Endothelial cell of umbilical vein (primary cell): ENCODE measurements at places on chromosomes 1 and 21. TPM values are rescaled to one million over a fixed set of nuclear protein-coding genes. Genes with fewer than 3 reads are reported as not detected.

DNA sequence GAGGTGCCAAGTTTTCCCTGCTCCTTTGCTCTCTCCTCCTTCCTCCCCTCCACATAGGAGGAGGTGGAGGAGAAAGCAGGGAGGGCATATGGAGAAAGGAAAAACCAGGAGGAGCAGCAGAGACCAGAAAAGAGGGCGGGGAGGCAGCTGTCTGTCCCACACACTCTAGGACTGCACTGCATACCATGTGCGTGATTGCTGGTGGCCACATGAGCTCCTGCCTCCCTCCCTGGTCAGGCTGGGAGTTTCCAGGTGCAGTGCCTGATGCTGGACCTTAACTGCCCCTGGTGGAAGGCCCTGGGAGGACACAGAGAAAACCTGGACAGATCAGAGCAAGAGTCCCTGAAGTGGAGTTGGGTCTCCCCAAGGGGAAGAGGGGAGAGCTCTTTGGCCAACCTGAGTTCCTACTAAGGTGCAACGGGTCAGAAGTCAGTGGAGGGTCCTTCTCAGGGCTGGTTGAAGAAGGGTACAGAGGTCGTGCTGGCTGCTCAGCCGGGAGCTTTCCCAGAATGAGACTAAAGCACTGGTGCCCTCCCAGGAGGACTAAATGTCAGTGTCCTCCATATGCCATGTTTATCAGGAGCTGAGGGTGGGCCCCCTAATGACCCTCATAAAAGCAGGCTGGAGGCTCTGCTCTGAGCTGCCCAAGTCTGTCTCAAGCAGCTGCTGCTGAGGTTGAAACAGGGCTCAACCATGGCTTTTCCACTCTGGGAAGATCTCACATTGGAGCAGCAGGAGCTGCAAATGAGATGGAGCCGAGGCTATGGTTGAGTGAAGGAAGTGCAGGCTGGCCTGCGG, 3.5 kb upstream of the LGR6 start:
- DNase-seq = no peak

SUSD4 gene
- not detected in 2 replicates for total RNA-seq

SPRR1B gene
- total RNA-seq = not detected in 2 replicates

DNA sequence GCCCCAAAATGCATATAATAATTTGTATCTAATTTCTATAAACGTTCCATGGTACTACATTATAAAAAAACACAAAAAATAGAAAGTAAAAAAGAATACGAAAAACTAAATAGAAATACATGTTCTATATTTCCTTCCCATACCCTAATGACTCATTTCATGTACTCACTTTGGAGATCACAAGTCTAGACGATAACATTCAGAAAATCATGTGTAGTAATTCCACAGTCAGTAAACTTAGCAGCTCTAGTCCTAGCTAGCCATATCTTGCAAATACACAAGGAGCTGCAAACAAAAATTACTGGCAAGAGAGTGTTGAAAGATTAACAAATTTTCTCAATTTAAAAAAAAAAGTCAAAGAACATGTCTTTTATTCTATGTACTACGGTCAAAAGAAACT, 1.4 kb downstream of the GOLPH3L start:
- DNase-seq = peak; percentile 31

LMX1A gene
- total RNA-seq = not detected in 2 replicates

- no peak for DNase-seq
These were observed 536.6 kb upstream of the USP24 start for GRCh38 chr1:55751776-55752175.

- DNase-seq = no peak
These were observed 1.3 kb upstream of the IL19 start for GRCh38 chr1:206769304-206769731.

FCRL6 gene
- total RNA-seq = not detected in 2 replicates

DNA sequence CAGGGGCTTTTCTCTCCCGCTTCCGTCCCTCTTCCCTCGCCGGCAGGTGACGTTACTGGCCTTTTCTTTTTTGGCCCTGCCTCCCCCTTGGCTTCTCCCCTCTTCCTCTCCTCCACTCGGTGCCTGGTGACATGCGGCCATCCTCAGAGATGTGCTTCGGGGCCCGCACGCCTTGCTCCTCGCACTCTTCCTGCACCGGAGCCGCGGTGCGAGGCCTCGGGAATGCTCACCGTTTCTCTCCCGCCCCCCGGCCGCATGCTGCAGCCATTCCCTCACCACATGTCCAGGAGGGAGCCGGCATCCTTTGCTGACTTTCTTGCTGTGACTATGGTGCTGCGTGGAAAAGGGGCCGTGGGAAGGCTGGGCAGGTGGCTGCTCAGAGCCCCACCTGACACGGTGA, 39.3 kb downstream of the PDE9A start:
- no peak for DNase-seq

GBP1 gene
- total RNA-seq = 17.8 and 28.0 TPM in 2 replicates

CIART gene
- 1.0 and 2.4 TPM in 2 replicates for total RNA-seq

SLC5A9 gene
- total RNA-seq = not detected in 2 replicates

DNA sequence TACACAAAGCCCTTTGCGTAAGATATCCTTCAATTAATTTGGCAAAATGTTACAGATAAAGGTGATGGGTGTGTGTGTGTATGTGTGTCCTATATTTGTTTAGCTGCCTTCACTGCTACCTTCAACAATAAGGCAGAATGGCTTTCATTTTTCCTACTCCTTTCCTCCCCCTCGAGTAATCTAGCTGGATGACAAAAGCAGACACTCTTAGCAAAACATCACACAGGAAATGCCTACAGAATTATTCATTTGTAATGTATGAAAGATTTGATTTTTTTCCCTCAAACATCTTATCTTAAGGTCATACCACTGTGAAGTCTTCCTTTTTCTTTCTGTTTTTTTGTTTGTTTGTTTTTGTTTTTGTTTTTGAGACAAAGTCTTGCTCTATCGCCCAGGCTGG, 10.6 kb downstream of the PTPN22 start:
- DNase-seq = peak; percentile 86

DNA sequence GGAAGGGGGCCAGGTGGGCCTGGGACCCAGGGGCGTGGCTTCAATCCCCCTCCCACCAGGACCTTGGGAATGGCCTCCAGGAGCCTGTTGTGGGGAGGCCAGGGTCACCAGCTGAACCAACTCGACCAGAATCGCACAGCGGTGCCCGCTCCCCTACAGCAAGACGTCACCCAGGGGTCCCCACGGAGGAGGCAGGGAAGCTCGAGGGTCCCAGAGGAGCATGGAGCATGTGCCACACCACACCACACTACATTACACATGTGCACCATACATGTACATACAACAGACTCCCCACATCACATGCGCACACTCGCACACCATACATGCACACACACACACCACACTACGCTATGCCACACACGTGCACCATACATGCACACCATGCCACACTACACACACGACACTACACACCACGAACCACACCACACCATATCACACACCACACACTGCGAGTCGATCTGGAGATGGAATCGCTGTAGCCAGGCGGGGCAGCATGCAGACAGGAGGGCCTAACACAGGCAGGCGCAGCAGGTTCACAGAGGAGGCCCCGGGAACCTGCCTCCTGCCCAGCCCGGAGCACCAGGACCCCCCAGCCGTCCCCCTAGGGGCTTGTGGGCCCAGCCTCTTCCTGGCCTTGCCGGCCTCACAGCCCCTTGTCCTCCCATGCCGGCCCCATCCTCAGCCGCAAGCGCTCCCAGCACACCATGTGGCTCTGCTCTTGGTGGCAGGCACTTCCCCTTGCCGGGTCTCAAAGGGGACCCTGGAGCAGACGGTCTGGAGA, 596 bp downstream of the ITGB2 start:
- DNase-seq = no peak

GRCh38 chr1:69824932-69825331, 257.2 kb downstream of the LRRC7 start:
- DNase-seq = no peak

GRCh38 chr21:37367703-37368540, 1.3 kb downstream of the DYRK1A start:
- peak; percentile 49 for DNase-seq

UBXN10 gene
- total RNA-seq = not detected in 2 replicates

DNA sequence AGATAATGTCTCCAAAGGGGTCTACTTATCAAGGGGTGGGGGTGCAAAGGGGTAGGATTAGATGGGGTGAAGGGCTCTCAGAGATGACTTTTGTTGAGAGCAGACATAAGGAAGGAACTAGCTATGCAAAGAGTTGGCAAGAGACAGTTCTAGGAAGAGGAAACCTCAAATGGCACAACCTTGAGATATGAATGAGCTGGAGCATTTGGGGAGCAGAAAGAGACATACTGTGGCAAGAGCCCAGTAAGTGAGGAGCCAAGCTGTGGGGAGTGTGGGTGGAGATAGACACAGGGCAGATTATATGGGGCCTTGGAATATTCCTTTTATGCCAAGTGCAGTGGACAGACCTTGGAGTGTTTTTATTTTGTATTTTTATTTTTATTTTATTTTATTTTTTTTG, 84.8 kb upstream of the BTG3 start:
- no peak for DNase-seq

DNA sequence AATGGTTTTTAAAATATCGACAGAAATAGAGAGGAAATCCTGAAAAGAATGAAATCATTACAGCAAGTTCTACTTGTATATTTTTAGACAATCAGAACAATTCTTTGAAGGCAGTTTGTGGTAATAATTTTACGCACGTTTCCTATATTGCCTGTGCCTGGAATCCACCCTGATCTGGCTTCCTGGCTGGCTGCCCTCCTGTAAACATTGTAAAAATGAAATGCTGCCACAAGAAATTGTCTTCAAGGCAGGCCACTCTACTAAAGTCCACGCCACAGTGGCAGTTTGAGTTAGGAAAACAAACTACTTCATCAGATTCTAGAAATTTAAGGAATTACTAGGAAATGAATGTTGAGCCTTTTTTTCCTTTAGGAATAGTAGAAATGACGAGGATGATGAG, 454.5 kb upstream of the NR5A2 start:
- DNase-seq = peak; percentile 89

SCCPDH gene
- 33.8 and 37.5 TPM in 2 replicates for total RNA-seq

GRCh38 chr1:38283696-38284470, 237.3 kb upstream of the POU3F1 start:
- DNase-seq = no peak

- DNase-seq = no peak
These were observed 6.6 kb downstream of the CMPK1 start for GRCh38 chr1:47340227-47340626.

DMBX1 gene
- not detected in 2 replicates for total RNA-seq

DNA sequence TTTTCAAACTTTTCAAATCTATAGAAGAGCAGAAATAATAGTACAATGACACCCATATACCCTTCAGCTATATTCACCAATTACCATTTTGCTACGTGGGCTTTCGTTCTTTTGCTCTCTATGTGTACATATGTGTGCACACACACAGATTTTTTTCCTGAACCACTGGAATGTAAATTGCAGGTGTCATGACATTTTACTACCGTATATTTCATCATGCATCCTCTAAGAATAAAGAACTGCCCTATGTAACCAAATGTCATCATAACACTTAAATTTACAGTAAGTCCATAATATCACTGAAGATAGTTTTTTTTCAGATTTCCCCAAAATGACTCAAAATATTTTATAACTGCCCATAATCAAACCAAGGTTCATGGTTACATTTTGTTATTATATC, 88.4 kb upstream of the GFI1 start:
- DNase-seq = no peak

- no peak for DNase-seq
These were observed 60.0 kb upstream of the ROR1 start for GRCh38 chr1:63713627-63714481.

DNA sequence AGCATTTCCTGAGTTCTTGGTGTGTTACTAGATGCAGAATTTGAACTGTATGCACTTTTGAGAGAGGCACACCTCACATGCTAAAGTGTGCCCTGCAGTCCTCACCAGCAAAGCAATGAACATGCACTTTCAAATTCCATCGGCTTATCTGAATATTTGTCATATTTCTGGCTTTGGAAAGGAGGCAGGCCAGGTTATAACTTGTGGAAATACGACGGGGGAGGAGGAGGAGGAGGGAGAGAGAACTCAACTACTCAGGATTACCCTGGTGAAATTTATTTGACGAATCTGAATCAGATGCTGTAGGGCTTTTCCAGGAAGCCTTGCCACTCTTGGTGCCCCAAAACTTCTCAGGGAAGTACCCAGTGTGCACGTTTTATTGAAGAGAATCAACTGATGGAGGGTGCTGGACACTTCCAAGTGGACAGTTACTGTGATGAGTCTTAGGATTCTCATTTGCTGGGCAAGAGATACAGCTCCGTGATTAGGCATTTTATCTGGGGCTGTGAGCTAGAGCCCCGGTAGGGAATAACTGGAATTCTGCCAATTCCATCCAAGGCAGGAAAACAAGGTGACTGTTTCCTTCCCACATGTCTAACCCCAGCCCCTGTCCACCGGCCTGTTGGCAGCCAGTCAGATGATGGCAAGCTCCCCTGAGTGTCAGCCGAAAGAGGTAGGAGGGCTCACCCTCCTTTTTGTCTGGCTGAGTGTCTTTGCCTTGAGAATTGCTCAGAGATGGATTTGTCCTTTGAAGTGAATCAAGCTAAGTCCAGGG, 3.8 kb downstream of the PDPN start:
- DNase-seq = no peak

DNA sequence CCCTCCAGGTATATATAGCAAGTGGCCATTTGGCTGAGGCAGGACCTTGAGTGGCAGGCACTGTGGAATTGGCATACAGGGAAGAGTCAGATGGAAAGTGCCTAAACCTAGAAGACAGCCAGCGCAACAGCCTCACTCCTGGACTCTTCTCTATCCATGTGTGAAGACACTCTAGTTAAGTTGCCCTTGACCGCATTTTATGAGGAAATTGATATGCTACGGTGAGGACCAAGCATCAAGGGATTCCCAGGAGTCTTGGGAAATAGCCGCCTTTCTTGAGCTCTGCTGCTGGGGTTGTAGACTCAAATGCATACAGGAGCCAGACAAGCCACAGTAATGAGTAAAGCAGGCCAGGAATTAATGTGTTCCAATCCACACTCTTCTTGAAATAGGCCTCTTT, 145.9 kb upstream of the KAZN start:
- no peak for DNase-seq

FAM72D gene
- total RNA-seq = 3.2 and 3.3 TPM in 2 replicates

IVL gene
- total RNA-seq = not detected in 2 replicates

GRCh38 chr21:36640721-36641244, 58.1 kb upstream of the SIM2 start:
- DNase-seq = no peak

DNA sequence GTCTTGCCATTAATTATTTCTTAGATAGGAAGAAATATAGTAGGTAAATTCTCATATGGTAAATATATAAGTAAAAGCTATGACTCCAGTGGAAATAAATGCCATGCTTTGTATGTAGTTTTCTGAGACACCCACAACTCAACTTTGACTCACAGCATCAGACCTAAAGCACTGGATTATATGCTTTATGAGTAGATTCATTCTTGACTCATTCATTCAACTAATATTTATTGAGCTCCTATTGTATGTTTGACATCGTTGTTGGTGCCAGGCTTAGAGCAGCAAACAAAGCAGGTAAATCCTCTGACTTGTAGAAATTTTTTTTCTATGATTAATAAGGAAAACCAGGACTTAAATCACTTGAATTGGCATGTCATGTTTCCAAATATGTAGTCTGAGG, 211.4 kb downstream of the PTPRC start:
- no peak for DNase-seq

GRCh38 chr1:228218513-228219244, 10.8 kb downstream of the OBSCN start:
- no peak for DNase-seq

ZNF695 gene
- 4.8 and 5.5 TPM in 2 replicates for total RNA-seq

GRCh38 chr1:236451796-236452373, 57.8 kb downstream of the EDARADD start:
- DNase-seq = peak; percentile 7
